ENCODE measurements at places on chromosomes 5 and 9. TPM values are rescaled to one million over a fixed set of nuclear protein-coding genes. Genes with fewer than 3 reads are reported as not detected.

The IFNA13 gene
- total RNA-seq: not detected

The OR1L4 gene
- not detected for total RNA-seq

- no peak overlapping the region for H3K27ac ChIP-seq
- H3K36me3 ChIP-seq: no peaks in the 10 kb centered on the region
- no peak overlapping the region for H3K4me3 ChIP-seq
- no peaks in the 10 kb centered on the region for H3K27me3 ChIP-seq
These were observed 197.4 kb downstream of the GAS1 start for GRCh38 chr9:86749894-86750255.

GRCh38 chr5:1648806-1649205 is 125.0 kb upstream of the LPCAT1 start:
- no peaks in the 10 kb centered on the region for H3K36me3 ChIP-seq
- no peak for DNase-seq
- peaks cover 53% of the 10 kb centered on the region for H3K27me3 ChIP-seq
- no peak overlapping the region for H3K4me3 ChIP-seq
- H3K4me1 ChIP-seq: peaks cover 17% of the 10 kb centered on the region

- DNase-seq: no peak
- no peaks in the 10 kb centered on the region for H3K4me1 ChIP-seq
- H3K4me3 ChIP-seq: no peak overlapping the region
- H3K27me3 ChIP-seq: no peaks in the 10 kb centered on the region
- no peaks in the 10 kb centered on the region for H3K36me3 ChIP-seq
These were observed 391.6 kb downstream of the DMRTA1 start for GRCh38 chr9:22838266-22838665.

DNA sequence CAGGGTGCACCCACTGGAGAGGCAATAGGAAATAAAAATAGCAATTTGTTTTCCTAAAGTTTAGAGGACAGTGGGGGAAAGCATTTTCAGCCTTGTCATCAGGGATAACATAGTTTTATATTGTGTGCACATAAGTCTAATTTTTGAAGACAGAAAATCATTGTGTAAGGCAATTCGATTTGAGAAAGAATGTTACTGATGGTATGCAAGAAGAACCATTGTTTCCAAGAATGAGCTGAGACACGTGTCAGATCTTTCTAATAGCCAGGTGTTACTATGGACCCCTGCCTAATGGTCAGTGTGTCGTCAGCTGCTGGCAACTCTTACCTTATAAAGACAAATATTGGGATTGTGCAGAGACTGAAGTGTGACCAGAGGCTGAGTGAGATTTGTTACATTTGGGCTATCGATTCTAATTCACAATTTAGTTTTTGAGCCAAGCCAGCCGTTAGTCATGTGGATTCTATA is 67.1 kb upstream of the PPP2R2B start:
- H3K27ac ChIP-seq: no peak overlapping the region
- no peak overlapping the region for H3K4me3 ChIP-seq
- H3K36me3 ChIP-seq: no peaks in the 10 kb centered on the region
- no peaks in the 10 kb centered on the region for H3K27me3 ChIP-seq

GRCh38 chr9:130332384-130332926 is 66.9 kb downstream of the HMCN2 start:
- peaks cover 13% of the 10 kb centered on the region for H3K27me3 ChIP-seq
- no peaks in the 10 kb centered on the region for H3K4me1 ChIP-seq
- DNase-seq: no peak
- no peaks in the 10 kb centered on the region for H3K36me3 ChIP-seq

- H3K4me3 ChIP-seq: no peak overlapping the region
- DNase-seq: no peak
- no peak overlapping the region for H3K27ac ChIP-seq
- H3K27me3 ChIP-seq: no peaks in the 10 kb centered on the region
- H3K4me1 ChIP-seq: peaks cover 37% of the 10 kb centered on the region
These were observed 23.6 kb downstream of the TRIM14 start for GRCh38 chr9:98095401-98095800.
